Iris pigment epithelial cell (primary cell): ENCODE measurements at places on chromosomes 4 and X.

GRCh38 chrX:9396930-9397329 is 67.9 kb upstream of the TBL1X start:
- peak; percentile 25 for DNase-seq

DNA sequence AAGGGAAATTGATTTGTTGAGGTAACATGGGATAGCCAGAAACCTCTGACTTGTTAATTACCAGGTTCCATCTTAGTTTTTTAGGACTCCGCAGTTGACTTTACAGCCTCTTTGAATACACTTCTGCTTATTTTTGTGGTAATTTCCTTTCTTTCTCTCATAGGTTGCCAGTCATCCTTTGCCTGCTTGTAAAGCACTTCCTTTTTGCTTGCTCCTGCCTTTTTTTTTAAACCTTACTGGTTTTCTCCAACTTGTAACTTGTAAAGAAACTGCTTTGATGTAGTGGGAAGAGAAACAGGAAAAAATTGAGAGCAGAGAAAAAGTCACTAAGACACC is 2.6 kb downstream of the PGK1 start:
- no peak for DNase-seq

DNA sequence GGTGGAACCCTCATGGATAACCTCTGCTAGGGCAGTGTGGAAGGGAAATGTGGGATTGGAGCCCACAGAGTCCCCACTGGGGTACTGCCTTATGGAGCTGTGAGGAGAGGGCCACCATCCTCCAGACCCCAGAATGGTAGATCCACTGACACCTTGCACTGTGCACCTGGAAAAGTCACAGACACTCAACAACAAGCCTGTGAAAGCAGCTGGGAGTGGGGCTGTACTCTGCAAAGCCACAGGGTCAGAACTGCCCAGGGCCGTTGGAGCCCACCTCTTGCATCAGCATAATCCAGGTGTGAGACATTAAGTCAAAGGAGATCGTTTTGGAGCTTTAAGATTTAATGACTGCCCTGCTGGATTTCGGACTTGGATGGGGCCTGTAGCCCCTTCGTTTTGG is 11.6 kb downstream of the ARMCX5 start:
- DNase-seq = no peak

DNA sequence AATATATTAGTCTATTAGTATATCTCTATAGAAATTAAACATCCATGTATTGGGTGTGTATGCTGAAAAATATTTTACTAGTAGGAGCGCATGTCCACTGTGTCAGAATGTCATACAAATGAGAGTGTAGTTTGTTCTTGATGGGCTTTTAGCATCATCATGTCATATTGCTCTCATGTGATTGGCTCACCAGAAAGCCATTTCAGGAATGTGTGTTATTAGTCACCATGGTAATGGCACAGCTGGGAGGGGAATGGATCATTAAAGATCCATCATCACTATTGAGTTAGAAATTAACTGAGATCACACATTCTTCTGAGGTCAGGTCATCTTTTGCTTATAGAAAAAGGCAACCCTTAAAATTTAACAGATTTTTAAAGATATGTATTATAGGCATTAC is 77.3 kb downstream of the PHEX start:
- DNase-seq = peak; percentile 23

DNA sequence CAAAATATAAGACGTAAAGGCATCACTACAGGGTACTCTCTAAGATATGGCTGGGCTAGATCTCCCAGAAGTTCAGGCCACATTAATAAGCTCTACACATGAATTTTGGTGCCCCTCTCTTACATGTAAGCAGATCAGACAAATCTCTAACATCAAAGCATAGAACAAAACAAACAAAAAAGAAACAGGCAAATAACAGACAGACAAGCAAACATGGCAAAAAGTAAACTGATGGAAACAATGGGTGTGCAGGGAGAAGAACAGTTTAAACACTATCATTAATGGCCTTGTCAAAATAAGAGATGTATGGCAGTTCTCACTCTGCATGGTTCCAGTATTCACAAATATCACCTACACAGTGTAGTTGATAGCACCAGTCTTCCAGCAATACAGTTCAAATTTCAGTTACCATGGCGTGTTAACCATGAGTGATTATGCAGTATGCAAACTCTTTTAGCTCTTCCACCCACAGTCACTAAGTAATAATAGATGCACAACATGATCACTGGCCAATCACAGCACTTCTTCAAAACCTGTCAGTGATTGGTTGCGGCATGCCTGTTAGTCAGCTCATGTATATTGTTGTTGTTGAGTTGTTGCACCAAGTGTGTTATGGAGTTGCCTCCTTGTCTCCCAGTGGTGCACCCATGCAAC is 110.7 kb upstream of the TLR3 start:
- no peak for DNase-seq

- peak; percentile 25 for DNase-seq
Measured at GRCh38 chr4:41814565-41814964, 66.0 kb upstream of the PHOX2B start.

GRCh38 chrX:2398064-2398656 is 102.6 kb downstream of the DHRSX start:
- DNase-seq = peak; percentile 67

GRCh38 chr4:103802766-103803165 is 83.0 kb upstream of the TACR3 start:
- DNase-seq = no peak

DNA sequence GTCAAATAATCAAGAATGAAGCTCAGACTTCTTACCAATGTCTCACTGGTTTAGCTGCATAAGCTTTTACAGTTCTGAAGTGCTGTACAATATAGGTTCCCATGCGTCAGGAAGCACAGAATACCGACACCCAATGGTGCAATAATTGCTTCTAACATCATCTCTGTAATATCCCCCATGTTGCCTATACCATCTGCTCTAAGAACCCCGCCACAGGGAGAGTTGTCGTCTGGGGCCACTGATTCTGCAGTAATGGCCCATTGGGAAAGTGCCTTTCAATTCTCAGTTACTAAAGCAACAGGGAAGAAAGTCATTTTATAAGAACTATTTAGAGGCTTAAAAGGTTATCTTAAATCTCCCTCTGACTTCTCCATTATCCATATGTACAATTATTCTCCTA is 94.9 kb downstream of the GLRA3 start:
- no peak for DNase-seq

DNA sequence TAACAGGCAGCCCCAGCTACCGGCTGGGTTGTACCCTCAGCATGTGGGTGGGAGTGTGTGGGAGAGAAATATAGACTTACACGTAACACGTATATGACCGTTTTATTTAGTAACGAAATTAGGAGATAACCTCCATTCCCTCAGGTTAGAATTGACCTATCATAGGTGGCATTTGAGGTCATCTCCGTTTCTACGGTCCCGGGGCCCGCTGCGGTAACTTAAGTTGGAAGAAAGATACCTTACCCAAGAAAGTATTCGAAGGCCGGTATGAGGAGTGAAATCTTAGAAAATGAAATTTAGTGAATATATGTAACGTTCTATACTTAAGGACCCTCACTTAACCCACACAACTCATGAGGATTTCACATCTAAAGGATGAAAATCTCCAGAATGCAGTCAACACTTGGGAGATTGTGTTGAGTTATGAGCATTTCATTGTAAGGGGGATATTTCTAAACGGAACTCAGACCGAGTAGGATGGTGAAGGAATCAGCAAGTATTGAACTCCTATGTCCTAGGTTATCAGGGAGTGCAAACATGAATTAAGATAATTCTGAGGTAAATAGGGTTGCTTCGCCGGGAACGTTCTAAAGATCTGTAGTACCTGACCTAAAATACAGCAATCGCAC is 891 bp downstream of the CISD2 start:
- DNase-seq = no peak

GRCh38 chr4:28686618-28687017 is 1826.0 kb downstream of the STIM2 start:
- peak; percentile 64 for DNase-seq

GRCh38 chr4:103046416-103047290 is 27.1 kb upstream of the SLC9B1 start:
- peak; percentile 53 for DNase-seq

GRCh38 chr4:47374477-47374876 is 89.0 kb downstream of the COMMD8 start:
- DNase-seq = peak; percentile 11

- no peak for DNase-seq
Measured at GRCh38 chr4:8224975-8225625, 26.0 kb downstream of the SH3TC1 start.

GRCh38 chrX:18877469-18877868 is 106.4 kb downstream of the PHKA2 start:
- DNase-seq = no peak

DNA sequence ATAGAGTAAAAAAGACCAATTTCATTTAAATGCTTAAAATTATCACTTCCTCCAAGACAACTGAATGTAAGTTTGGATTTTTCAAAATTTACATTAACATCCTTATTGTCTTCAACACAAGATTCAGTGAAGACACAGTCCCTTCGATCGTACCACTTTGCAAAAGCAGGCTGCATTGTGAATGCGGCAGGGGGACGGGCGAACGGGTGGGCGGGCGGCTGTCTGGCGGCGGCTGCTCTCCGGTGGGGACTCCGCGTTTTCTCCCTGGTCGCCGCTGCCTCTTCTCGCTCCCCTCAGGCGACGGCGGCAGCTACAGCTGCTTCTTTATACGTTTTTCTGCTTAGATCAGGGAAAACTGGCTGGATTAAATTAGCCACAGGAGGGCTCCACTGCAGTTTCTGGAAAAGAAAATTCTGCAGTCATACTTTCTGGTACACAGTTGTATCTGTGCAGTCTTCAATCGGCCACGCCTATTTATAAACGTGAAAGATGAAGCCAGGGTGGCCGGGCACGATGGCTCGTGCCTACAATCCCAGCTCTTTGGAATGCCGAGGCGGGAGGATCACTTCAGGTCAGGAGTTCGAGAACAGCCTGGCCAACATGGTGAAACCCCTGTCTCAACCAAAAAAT is 33.9 kb upstream of the HPF1 start:
- peak; percentile 67 for DNase-seq

GRCh38 chr4:137370206-137370633 is 162.1 kb downstream of the PCDH18 start:
- peak; percentile 82 for DNase-seq

DNA sequence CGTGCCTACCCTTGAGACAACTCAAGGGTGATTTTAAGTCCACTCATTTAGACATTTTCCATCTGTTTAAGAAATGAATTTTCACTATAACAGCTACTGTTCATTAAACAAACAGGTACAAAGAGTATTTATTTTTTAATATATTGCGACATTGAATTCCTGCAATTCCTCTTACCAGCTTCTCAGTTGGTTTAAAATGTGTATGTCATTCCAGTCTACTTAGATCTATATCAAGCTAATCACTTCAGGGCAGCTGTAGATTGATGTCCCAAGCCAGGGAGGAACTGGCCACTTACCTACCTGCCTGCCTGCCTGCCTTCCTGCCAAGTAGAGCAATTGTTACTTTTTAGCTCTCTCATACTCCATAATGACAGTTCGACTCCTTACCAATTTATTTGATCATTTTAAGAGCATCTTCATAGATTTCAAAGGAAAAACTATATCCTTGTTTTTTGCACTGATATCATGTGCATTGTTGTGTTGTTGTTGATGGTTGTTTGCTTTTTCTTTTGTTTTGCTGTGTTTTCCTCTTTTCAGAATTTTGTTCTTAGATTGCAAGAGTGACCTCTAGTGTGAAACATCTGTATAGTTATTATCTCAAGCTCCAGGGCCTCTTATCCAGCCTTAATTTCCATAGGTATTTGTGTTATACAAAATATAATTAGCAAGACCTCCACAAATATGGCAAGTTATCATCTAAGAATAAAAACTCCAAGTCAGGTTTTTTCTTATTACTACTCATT is 120.9 kb upstream of the NRK start:
- DNase-seq = peak; percentile 23

DNA sequence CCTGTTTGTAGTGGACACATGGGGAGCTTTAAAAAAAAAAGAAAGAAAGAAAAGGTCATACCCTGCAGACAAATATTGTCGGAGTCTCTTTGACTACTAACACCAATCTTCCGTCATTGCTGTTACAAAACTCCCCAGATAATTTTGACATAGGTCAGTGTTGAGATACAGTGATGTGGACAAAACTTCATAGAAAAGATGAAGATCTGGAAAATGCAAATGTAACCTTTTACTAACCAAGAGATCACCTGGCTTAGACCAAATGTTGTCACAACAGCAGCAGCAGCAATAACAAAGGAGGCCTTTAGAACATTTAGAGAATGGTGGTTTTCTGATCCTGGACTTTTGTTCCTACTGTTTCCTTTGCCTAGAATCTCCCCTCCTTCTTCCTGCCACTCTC is 8.1 kb upstream of the COMMD8 start:
- no peak for DNase-seq

- DNase-seq = peak; percentile 66
Measured at GRCh38 chr4:57104706-57105560, 5.3 kb downstream of the IGFBP7 start.

DNA sequence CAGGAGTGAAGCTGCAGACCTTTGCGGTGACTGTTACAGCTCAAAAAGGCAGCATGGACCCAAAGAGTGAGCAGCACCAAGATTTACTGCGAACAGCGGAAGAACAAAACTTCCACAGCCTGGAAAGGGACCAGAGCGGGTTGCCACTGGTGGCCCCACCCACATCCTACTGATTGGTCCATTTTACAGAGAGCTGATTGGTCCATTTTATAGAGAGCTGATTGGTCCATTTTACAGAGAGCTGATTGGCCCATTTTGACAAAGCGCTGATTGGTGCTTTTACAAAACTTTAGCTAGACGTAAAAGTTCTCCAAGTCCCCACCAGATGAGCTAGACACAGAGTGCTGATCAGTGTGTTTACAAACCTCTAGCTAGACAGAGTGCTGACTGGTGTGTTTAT is 134.2 kb upstream of the FRG1 start:
- DNase-seq = no peak

DNA sequence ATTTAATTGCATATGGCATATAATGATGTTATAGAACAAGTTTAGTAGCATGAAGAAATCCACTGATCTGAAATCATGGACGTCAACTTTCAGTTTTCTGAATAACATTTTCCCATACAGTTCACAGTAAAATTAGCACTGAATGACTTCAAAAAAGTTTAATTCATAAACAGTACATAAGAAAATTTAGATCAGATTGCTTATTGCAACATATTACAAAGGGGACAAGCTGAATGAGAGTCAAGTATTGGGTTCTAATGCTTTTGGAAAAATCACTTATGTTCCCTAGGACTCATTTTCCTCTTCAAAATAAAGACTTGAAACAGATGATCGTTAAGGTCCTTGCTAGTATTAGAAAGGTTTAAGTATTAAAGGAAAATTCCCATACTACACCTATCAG is 898.3 kb upstream of the INTU start:
- no peak for DNase-seq
